ENCODE measurements at places on chromosomes 7 and 10.

DNA sequence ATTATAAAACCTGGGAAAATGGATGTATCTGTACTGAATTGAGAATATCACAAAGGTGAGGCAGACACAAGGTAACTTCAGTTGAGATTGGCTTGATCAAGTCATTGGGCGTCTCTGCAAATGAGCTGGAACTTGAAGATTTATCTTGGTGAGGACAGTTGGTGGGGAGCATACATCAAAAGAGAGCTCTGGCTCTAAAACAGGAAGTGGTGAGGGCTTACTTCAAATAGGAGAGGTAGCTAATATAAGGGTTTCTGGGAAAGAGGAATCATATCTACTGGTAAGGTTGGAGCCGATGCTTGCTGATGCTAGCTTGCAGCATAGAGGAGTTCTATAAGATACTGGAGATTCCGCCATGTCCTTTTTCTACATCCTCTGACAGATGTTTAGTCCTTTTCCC is 39.9 kb upstream of the FGL2 start:
- no peak for DNase-seq

GRCh38 chr10:121511943-121512342 is 86.3 kb downstream of the FGFR2 start:
- no peak for DNase-seq

- DNase-seq, result no peak
These were observed 1355.5 kb upstream of the LRRTM3 start for GRCh38 chr10:65570143-65571010.

DNA sequence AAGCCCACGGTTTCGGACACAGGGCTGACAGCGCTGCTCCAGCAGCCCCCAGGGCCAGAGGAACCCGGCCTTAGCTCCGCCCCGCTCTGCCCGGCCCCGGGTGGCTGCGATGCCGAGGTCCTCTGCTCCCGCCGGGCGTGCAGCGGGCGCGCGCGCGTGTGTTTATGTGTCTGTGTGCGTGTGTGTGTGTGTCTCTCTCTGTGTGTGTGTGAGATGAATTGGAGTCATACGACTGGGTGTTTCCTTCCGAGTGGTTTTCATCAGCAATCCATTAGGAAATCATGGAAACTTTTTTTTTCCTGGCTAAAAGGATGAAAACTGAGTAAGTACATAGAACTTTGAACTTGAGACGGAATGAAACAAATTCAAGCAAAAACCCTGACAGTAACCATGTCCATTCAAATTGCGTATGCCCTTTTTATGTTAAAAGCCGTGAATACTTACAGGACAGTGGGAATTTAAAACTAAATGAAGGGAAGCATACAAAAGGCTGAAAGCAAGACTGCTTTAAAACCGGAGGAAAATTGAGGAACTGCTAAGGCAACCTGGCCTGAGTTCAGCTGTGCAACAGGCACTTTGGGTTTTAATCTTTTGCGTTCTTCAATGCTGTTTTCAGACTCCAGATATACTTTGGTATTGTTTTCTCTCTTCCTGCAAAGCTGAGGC is at the start of gene CPED1:
CPED1 (plus strand) TSS at position 121 of the 666 bp plus-strand sequence. CDS start 911 bp downstream, outside the sequence.
- no peak for DNase-seq

- no peak for DNase-seq
These were observed 246.7 kb upstream of the CTBP2 start for GRCh38 chr10:125407000-125407502.

GRCh38 chr7:42972699-42973500 is 40.7 kb downstream of the MRPL32 start:
- no peak for DNase-seq
